ENCODE measurements at places on chromosomes 1 and 21. TPM values are rescaled to one million over a fixed set of nuclear protein-coding genes. Genes with fewer than 3 reads are reported as not detected.

DNA sequence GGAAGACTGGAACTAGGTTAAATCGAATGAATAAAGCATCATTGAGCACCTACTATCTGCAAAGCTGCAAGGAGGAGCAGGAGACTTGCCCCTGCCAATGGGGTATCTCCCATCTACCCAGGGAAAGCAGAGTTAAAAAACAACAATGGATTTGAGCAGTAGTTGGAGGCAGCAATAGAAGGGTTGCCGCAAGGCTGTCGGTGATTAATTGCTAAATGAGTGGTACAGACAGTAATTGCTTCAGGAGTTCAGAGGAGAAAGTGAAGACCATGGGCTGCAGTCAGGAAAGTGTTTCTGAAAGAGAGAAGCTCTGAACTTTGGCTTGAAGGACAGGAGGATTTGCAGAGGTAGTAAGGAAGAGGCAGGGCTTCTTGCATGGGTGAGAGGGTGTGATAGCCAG, 152.9 kb downstream of the ACTL8 start:
- DNase-seq = no peak

DNA sequence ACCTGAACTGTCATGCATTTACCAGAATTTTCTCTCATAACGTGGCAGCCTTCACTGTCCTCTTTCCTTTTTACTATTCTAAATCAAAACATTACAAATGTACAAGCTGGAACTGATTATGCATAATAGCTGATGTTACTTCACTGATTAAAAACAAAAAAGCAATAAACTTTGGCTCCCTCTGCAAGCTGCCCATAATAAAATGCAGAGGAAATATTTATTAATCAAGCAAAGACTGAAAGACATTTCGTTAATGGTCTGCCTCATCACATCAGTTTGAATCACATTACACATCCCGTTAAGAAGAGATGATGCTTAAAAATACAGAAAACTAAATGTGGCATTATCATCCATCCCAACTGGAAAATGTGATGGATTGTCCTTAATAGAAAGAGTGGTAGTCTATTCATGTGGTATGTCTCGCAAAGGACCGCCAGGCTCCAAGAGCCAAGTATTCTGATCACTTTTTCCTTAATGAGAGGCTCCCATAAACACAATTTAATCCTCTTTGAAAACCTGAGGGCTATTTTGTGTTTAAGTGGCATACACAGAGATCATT, 225.3 kb downstream of the RGS7 start:
- DNase-seq = no peak

- DNase-seq = no peak
Measured at GRCh38 chr1:41439234-41439633, 45.2 kb downstream of the EDN2 start.

DNA sequence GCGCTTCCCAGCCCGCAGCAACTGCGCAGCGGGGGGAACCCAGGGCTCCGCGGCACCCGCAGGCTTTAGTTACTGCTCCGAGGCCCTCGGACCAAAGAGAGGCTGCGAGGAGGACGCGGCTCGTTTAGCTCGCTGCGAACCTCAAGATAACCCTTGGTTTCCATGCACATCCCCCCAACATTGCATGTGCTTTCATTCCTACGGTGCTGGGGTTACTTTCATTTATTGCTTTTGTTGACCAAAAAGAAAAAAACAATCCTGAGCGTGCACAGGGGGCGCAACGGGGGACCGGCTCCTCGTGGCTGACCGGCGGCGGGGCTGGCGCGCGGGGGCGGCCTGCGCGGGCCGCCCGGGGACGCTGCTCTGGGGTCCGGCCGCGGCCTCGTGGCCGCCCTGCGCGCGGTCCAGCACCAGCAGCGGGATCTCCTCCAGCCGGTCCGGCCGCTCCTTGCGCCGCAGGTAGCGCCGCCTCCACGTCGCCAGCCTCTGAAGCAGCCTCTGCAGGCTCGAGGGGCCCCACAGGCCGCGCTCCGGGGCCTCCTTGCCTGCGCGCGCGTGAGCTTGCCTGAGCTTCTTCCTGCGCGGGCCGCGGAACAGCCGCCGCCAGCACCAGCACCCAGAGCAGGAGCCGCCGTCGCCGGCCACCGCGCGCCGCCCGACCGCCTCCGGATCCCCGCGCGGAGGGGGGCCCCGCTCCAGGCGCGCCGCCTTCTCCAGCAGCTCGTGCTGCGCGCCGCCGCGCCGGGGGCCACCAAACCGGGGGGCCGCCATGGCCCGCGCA, 77.4 kb downstream of the DESI2 start:
- no peak for DNase-seq

GRCh38 chr1:220356981-220357850, 85.0 kb upstream of the RAB3GAP2 start:
- DNase-seq = no peak

- no peak for DNase-seq
Measured at GRCh38 chr1:112563341-112563740, 54.6 kb downstream of the WNT2B start.

- no peak for DNase-seq
Measured at GRCh38 chr1:41913014-41913413, 5.7 kb downstream of the HIVEP3 start.

GRCh38 chr1:189619682-189620332, 857.9 kb downstream of the BRINP3 start:
- peak; percentile 23 for DNase-seq

Gene STYXL2
- total RNA-seq = 0.03 TPM

Gene ZNF683
- not detected for total RNA-seq

Gene UMODL1
- total RNA-seq = not detected

Gene B3GALT2
- 0.40 TPM for total RNA-seq

Gene TCHH
- total RNA-seq = 0.27 TPM

Gene PRAMEF14
- total RNA-seq = not detected

Gene PRAMEF9
- total RNA-seq = not detected

Data from SK-MEL-5 (cell line).